ENCODE measurements at places on chromosomes 16 and 17. TPM values are rescaled to one million over a fixed set of nuclear protein-coding genes. Genes with fewer than 3 reads are reported as not detected.

DNA sequence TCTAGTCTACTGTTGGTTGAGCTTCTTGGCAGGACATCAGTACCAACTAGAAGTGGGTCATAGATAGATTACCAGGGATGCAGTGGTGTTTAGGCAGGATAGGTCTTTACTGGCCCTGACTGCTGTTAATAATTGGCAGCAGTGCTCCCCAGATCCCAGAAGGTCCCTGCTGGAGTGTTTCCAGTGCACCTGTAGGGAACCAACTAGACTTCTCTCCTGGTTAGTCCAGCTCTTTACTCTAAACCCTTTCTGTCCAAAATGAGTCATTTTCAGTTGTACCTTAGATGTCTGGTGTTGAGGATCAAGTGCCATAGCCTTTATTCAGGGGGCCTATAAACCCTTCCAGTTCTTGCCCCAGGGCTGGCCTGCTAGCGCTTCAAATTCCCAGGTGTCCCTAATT is 8.7 kb downstream of the POLR2C start:
- no peak for DNase-seq

- DNase-seq, result no peak
These were observed 23.9 kb downstream of the AMFR start for GRCh38 chr16:56401482-56401881.

GRCh38 chr17:61825448-61826137 is 37.7 kb downstream of the BRIP1 start:
- DNase-seq, result no peak

GRCh38 chr17:27206447-27206846 is 87.5 kb upstream of the WSB1 start:
- DNase-seq, result no peak

DNA sequence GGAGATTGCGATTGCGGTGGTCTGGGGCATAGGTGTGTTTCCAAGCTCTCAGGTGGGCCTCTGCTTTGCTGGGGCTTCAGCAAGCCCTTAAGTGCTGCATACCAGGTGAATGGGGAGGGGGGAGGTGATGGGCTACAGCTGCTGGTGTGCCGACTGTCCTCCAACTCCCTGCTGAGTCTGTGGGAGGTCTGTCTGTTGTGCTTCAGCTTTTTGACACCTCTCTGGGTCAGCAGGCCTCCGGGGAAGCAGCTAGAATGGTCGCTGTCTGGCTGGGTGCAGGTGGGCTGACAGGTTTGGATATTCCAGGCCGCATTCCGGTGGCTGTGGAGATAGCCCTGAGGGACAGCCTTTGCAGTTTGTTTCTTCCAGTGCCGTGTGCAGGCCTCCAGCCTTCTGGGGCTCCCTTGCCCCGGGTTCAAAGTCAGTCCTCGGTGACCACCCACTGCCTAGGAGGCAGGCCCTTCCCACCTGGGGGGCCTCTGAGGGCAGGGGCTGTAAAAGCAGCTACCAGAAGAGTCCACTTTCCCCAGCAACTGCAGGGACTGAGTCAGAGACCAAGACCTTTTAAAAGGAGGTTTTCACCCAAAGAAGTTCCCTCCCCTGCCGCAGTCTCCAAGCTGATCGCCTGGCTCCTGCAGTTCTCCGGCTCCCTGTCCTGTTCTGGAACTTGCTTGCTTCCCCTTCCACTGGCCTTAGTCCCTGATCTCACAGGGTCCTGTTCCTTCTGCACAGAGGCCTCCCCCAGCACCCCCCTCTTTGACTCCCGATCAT is 2.0 kb upstream of the TTYH2 start:
- no peak for DNase-seq

- no peak for DNase-seq
These were observed 2.3 kb upstream of the CDH11 start for GRCh38 chr16:65124212-65124548.

GRCh38 chr16:77306075-77306474 is 106.9 kb downstream of the SYCE1L start:
- DNase-seq, result no peak

DNA sequence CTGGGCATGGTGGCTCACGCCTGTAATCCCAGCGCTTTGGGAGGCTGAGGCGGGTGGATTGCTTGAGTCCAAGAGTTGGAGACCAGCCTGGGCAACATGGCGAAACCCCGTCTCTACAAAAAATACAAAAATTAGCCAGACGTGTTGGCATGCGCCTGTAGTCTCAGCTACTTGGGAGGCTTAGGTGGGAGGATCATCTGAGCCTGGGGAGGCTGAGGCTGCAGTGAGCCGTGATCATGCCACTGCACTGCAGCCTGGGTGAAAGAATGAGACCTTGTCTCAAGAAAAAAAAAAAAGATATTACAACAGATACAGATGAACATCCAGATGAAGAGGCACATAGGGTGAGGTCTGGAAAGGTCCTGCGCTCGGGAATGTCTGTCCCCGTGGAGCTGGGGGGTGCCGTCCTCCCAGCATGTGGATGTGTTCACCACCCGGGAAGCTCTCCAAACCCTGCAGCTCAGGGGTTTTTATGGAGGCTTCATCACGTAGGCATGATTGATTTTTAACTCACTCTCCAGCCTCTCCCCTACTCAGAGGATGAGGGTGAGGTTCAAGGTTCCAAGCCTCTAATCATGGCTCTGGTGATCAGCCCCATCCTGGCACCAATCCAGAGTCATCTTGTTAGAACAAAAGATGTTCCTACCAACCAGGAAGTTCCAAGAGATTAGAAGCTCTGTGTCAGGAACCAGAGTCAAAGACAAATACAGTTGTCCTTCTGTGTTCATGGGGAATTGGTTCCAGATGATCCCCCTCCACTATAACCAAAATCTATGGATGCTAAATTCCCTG is 85.0 kb upstream of the DNAJA2 start:
- DNase-seq, result no peak

DNA sequence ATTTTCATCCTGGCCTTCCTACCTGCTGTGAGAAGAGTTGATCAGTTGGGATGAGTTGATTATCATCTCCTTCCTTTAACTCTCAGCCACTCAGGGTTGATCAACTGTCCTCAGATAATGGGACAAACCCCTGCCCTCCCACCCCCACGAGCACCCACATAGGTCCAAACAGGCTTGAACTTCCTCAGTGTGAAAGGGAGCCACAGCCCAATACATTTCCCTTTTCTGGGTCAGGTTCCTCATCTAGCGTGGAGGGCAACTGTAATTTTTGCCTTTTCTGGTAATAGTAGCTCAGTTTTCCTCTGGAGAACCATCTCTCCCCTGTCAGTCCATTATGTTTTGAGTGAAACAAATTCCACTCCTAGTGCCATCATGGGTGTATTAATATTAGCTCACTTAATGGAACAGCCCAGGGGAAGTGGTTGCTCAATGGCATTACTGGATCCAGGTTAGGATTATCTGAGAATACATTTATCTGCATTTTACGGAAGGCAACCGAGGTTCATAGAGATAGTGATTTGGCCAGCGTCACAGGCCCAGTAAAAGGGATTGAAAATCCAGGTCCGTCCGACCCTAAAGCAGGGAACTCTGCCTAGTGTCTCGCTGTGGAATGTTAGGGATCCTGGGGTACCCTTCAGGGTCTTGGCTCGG is 476 bp upstream of the LPCAT2 start:
- DNase-seq, result no peak

DNA sequence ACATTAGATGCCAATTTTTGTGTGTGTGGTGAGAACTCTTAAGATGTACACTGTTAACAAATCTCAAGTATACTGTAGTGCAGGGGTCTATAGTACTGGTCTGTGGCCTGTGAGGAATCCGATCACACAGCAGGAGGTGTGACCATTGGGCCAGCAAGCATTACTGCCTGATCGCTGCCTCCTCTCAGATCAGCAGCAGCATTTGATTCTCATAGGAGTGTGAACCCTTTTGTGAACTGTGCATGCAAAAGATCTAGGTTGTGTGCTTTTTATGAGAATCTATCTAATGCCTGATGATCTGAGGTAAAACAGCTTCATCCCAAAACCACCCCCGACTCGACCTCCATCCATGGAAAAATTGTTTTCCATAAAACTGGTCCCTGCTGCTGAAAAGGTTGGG is 12.6 kb downstream of the ZNF267 start:
- no peak for DNase-seq

DNA sequence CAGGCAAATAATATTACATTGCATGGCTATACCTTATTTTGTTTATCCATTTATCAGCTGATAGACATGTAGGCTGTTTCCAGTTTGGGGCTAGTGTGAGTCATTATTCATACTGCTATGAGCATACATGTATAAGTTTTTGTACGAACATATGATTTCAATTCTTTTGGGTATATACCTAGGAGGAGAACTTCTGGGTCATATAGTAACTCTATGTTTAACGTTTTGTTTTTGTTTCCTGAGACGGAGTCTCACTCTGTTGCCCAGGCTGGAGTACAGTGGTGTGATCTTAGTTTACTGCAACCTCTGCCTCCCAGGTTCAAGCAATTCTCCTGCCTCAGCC is 2.4 kb upstream of the ITGAL start:
- no peak for DNase-seq

DNA sequence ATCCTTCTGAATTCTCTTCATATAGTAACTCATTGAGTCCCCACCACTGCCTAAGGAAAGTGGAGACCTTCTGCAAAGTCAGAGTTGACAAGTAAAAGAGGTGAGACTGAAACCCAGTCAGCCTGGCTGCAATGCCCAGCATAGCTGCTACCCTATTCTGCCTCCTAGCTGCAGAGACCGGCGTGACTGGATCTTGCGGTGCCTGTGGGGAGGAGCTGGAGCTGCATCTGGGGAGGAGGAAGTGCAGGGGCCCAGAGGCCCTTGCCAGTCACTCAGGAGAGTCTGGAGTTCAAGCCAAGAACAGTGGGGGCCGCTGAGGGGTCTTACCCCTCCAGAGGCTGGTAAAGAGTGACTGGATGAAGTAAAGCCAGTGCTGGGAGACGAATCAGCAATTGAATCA is 35.0 kb upstream of the ZNF423 start:
- no peak for DNase-seq

DNA sequence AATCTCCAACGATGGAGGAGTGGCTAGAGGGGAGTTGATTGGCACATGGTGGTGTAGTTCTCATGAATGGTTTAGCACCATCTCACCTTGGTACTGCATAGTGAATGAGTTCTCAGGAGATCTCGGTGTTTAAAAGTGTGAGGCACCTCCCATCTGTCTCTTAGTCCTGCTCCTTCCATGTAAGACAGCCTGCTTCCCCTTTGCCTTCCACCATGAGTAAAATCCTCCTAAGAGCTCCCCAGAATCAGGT is 428.8 kb upstream of the MAF start:
- no peak for DNase-seq

- no peak for DNase-seq
These were observed 143.0 kb downstream of the ENGASE start for GRCh38 chr17:79217473-79218135.

DNA sequence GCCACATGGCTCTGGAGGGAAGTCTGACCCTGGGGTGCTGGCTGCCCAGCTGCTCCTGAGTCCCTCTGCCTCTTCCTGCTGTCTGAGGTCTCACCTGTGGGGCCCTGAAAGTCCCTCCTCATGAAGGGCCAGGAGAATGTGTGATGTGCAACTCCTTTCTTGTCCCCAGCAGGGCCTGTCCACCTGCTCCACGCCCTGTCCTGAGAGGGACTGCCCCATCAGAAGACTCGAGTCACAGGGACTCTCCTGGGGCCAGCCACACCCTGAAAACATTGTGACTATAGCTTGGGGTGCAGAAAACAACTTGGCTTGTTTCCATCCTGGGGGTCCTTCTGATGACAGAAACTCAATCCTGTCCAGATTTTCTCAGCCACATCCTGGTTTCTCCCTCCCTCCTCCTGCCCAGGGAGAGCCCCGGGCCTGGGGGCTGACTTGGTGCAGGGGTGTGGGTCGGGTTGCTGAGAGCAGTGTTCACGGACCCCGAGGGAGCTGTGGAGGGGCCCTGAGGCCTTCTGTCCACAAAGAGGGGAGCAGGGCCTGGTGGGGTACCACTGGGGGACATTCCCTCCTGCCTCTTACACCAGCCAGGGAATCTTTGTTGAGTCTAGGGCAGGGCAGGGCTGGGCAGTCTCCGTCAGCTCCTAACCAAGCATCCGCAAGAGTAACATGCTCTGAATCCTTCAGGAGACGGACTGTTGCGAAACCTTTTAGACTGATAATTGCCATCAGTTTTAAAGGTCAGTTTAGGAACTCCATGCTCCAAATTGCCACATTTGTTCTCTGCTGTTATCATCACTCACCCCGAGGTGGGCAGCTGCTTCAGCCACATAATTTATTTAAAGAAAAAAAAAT is 45.9 kb downstream of the NT5M start:
- DNase-seq, result no peak

DNA sequence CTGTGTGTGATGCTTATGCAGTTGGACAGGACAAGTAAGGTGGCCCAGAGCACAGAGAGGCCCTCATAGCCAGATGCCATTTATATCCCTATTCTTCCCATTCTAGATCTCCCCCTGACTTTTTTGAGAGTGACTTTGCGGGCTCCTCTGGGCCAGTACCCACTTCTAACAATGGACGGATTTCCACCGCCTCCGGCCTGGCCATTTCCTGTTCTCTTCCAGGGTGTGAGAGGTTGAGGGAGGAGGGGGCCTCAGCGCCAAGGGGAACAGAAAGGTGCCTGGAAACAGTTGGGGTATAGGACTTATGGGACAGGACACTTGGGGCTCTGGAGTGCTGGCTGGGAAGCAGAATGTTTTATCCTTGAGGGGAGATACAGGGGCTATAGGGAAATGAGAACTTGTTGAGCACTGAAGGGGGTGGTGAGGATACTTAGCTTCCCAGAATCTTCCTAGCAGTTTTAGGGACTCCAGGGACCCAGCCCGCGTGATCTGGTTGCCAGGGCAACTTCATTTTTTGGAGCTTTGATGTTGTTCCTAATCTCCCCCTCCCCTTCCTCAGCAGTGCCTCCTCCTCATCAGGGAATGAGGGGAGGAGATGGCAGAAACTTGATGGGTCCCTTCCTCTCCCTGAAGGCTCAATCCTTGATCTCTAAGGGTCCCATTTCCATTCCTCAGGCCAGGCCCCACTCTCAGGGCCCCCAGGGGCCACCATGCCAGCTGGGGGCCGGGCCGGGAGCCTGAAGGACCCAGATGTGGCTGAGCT is 3.6 kb downstream of the TAOK2 start:
- no peak for DNase-seq

Gene TPSAB1
- 0.25 TPM for polyA plus RNA-seq

Gene CCL8
- polyA plus RNA-seq, result 0.05 TPM

Gene CLEC3A
- 0.11 TPM for polyA plus RNA-seq

Gene PMFBP1
- polyA plus RNA-seq, result 3.2 TPM

Gene MT1B
- polyA plus RNA-seq, result not detected

Data from right renal pelvis (tissue), 4 donors.